ENCODE measurements at places on chromosomes 1 and 21. TPM values are rescaled to one million over a fixed set of nuclear protein-coding genes. Genes with fewer than 3 reads are reported as not detected.

HNRNPU gene
- polyA plus RNA-seq: 661 TPM

OR2L2 gene
- 0.07 TPM for polyA plus RNA-seq

TMPRSS2 gene
- polyA plus RNA-seq: 43.6 TPM

RGSL1 gene
- polyA plus RNA-seq: 0.10 TPM

NLRP3 gene
- 1.2 TPM for polyA plus RNA-seq

ACTL8 gene
- polyA plus RNA-seq: not detected

IL10 gene
- 0.27 TPM for polyA plus RNA-seq

OR2AK2 gene
- polyA plus RNA-seq: not detected

CSF3R gene
- 2.0 TPM for polyA plus RNA-seq

CCT8 gene
- 268 TPM for polyA plus RNA-seq

MUL1 gene
- polyA plus RNA-seq: 33.8 TPM

FCRL2 gene
- polyA plus RNA-seq: 0.11 TPM

IFI16 gene
- polyA plus RNA-seq: 67.2 TPM
